Right ventricle myocardium superior (tissue), 1 donor: ENCODE measurements at places on chromosomes 7 and 10.

- no peak for DNase-seq
Measured at GRCh38 chr10:112816891-112817290, 133.2 kb upstream of the TCF7L2 start.

GRCh38 chr7:158772916-158773315 lies 56.4 kb downstream of the ESYT2 start:
- no peak for DNase-seq

GRCh38 chr7:83547526-83547925 lies 101.4 kb downstream of the SEMA3E start:
- DNase-seq: no peak

- DNase-seq: no peak
Measured at GRCh38 chr10:11401264-11402235, 209.9 kb downstream of the USP6NL start.

DNA sequence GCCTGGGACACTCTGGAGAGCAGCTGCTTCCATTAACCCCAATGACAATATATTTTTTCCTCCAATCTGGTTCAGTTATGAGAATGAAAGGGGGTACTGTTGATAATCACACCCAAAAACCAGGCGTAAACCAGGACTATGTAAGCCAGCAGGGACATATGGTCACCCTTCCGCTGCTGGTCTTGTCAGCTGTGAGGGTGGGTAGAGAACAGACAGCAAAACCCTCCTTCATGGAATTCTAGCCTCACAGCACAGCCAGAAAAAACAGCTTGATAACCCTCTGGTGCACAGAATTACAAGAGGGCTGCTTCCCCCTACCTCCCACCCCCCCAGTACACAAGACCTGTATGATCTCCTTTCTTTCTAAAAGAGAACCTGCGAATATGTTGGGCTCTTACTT lies 368.8 kb upstream of the ZMIZ1 start:
- no peak for DNase-seq
